T-cell (primary cell): ENCODE measurements at places on chromosomes 11 and 22.

DNA sequence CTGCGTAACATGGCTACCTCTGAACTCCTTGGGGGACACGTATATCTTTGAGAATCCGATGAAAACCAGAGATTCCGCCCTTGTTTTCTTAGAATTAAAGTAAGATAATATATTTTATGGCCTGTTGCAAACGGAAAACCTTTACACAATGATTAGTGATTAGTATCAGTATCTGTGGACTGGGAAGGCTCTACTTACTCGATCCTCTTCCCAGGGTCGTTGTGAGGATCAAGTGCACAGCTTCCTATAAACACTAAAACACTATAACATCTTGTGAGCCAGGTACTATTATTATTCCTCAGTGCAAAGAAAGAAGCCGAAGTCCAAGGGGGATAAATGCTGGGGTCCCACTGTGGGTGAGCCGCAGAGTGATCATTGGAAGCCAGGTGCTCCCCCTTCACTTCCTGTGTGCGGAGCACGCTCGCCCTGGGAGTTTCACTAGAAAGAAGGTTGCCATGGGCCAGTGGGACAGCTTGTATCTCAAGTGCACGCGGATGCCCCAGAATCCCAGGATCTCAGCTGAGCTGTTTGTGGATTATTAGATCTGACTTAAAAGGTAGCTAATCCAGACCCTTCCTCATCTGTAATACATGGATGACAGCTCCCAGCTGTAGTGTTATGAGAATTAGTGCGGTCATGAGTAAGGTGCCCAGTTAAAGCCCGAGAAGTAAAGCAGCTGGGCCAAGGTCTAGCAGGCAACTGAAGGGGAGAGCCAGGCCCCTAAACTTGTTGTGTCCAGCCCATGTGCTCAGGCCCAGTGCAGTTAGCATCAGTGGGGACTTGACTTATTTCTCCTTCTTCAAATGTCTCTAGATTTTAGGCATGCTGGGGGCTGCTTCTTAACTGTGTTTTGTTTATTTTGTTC, 839 bp downstream of the CBY1 start:
- DNase-seq = no peak

DNA sequence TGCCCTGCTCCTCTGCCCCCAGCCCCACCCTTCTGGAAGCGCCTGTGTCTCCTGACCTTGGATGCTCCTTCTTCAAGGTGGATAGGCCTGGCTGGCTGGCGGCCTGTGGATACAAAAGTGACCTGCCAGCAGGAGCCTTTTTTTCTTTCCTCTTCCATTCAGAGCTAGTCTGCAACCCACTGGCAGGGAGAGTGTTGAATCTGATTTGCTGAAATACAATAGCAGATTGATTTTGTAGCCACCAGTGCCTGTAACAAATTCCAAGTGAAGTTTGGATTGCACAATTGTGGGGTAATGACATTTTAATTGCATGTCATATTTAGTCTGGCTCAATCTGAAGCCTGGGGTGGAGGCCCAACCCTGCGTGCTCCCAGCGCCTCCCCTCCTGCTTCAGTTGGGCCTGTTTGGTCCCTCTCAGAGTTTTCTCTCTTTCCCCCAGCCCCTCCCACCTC, 97.2 kb downstream of the GRIK4 start:
- no peak for DNase-seq

GRCh38 chr11:44634401-44635281, 69.2 kb downstream of the CD82 start:
- DNase-seq = no peak

- no peak for DNase-seq
These were observed 29.5 kb upstream of the APOA1 start for GRCh38 chr11:116866804-116867455.

- DNase-seq = no peak
These were observed 65.2 kb upstream of the CTSC start for GRCh38 chr11:88402784-88403183.
